ENCODE measurements at places on chromosomes 11 and 22.

GRCh38 chr11:10443152-10443551 lies 11.9 kb upstream of the AMPD3 start:
- DNase-seq = peak; percentile 29

- no peak for DNase-seq
Measured at GRCh38 chr22:47278655-47279054, 516.2 kb downstream of the TBC1D22A start.

- DNase-seq = no peak
Measured at GRCh38 chr11:27416568-27417176, 53.7 kb upstream of the CCDC34 start.

GRCh38 chr22:35315141-35315854 lies 15.6 kb downstream of the TOM1 start:
- DNase-seq = peak; percentile 33

DNA sequence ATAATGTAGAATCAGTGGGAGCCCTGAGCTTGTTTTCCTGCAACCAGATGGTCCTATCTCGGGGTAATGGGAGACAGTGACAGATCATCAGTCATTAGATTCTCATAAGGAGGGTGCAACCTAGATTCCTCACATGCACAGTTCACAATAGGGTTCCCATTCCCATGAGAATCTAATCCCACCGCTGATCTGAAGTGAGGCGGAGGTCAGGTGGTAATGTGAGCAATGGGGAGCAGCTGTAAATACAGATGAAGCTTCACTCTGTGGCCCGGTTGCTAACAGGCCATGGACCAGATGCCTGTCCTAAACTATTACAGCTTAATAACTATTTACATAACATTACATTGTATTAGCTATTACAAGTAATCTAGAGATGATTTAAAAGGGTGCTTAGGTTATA lies 17.0 kb downstream of the DIXDC1 start:
- DNase-seq = no peak

GRCh38 chr11:19666951-19667350 lies 45.7 kb upstream of the NAV2 start:
- DNase-seq = no peak

DNA sequence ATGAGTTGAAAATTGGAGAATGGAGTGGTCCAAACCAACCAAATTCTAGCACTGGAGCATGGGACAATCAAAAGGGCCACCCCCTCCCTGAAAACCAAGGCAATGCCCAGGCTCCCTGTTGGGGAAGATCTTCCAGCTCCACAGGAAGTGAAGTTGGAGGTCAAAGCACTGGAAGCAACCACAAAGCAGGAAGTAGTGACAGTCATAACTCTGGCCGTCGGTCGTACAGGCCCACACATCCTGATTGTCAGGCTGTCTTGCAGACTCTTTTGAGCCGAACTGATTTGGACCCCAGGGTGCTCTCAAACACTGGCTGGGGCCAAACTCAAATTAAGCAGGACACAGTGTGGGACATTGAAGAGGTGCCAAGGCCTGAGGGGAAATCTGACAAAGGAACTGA lies 80.5 kb upstream of the ADSL start:
- DNase-seq = no peak

DNA sequence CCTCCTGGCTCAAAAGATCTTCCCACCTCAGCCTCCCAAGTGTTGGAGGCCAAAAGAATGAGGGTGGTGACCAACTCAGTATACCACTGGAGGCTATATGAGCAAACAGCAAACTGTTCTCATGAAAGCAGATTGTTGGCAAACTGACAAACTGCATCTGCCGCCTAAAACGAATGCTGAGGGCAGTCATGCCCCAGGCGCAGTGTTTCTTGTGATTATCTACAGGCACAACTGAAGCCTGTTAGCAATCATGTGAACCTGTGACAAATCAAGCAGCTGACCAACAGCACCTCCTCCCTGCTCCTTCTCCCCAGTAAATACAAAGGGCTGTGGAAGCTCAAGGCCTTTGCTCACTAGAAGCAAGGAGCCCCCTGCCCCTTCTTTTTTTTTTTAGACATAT lies 47.8 kb downstream of the BTBD10 start:
- no peak for DNase-seq

- DNase-seq = peak; percentile 34
Measured at GRCh38 chr22:44259366-44260215, 53.2 kb downstream of the SHISAL1 start.

- no peak for DNase-seq
Measured at GRCh38 chr11:35006389-35007128, 90.1 kb downstream of the PDHX start.

Measured in right forelimb (tissue), 1 donor.